ENCODE measurements at places on chromosomes 16 and 17.

- no peaks in the 10 kb centered on the region for H3K36me3 ChIP-seq
- no peaks in the 10 kb centered on the region for H3K4me1 ChIP-seq
- no peak for DNase-seq
- no peak overlapping the region for H3K4me3 ChIP-seq
- H3K27ac ChIP-seq = no peak overlapping the region
These were observed 98.4 kb downstream of the MAP2K6 start for GRCh38 chr17:69512946-69513345.

- H3K36me3 ChIP-seq = no peaks in the 10 kb centered on the region
- H3K27ac ChIP-seq = no peak overlapping the region
- H3K4me3 ChIP-seq = no peak overlapping the region
These were observed 7.2 kb upstream of the NDRG4 start for GRCh38 chr16:58492735-58493134.

DNA sequence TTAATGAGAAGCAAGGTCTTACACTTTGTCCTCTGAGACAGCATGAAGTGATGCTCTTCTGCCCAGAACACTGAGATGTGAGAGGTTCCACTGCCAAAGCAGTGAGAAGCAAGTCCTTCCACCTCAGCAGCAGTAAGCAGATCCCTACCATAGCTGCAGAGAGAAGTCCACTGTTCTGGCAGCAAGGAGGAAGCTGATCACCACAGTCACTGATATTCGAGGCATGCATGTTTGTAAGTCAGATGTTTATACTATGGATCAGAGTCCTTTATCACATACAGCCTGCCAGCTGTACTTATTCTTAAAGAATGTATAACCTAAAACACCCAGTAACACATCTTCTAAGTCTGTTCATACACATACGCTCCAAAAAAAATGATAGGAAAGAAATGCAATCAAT, 18.2 kb upstream of the METTL2A start:
- H3K4me1 ChIP-seq = peaks cover 1% of the 10 kb centered on the region
- no peaks in the 10 kb centered on the region for H3K36me3 ChIP-seq
- no peak overlapping the region for H3K27ac ChIP-seq
- DNase-seq = peak; percentile 53

- no peak for DNase-seq
- H3K36me3 ChIP-seq = peaks cover 32% of the 10 kb centered on the region
- H3K4me3 ChIP-seq = no peak overlapping the region
- no peaks in the 10 kb centered on the region for H3K27me3 ChIP-seq
- peaks cover 3% of the 10 kb centered on the region for H3K4me1 ChIP-seq
These were observed 2.4 kb downstream of the SPSB3 start for GRCh38 chr16:1779741-1780676.

GRCh38 chr17:76840884-76841775, 27.1 kb upstream of the MGAT5B start:
- DNase-seq = no peak
- no peaks in the 10 kb centered on the region for H3K36me3 ChIP-seq
- no peak overlapping the region for H3K27ac ChIP-seq
- peaks cover 44% of the 10 kb centered on the region for H3K27me3 ChIP-seq

DNA sequence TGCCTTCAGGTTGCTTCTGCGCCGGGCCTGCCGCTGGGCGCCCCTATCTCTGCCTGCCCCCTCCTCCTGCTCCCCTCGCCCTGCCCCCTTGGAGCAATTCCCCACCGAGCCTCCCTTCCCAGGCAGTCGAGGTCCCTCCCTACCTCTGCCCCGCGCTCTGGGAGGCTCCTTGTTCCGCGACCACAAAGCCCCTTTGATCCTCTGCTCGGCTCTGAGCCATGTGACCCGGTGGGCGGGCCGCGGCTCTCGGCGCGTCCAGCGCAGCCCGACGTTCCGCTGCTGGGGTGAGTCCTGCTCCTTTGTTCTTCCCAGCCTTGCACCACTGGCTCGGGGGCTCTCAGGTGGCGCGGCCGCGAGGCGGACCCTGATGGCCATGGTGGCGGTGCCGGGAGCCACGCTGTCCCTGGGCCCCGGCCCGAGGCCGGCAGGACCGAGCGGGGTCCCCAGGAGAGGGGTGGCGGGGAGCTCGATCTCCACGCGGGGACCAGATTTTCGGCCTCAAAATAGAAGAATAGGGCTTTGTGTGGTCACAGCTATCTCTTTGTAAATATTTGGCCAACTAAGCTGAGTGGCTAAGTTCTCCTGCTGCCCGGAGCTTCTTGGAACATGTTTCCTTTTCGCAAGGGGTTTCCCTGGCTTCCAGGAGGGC, 310.6 kb downstream of the SEC14L1 start:
- peak overlapping the region; percentile 80 for H3K27ac ChIP-seq
- peak overlapping the region; percentile 39 for H3K4me3 ChIP-seq

DNA sequence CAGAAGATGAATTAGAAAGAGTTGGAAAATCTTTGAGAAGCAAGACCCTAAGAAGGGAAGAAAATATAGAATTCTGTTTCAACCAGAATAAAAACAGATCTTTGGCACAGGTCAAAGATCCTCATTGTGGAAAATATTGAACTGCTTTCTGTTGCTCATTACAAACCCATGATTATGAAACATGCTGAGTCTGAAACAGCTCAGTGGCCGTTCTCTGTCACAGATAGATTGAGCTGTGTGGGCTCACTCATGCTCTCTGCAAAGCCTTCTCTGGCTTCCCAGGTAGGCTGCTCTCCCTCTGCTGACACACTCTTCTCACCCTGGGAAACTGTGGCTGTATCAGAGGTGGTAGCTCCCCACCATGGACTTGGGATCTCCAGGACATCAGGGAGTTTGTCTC, 3.4 kb upstream of the KRT38 start:
- no peak overlapping the region for H3K27ac ChIP-seq
- DNase-seq = peak; percentile 28
- no peaks in the 10 kb centered on the region for H3K36me3 ChIP-seq

GRCh38 chr16:69410219-69410990, 14.0 kb upstream of the CYB5B start:
- H3K36me3 ChIP-seq = no peaks in the 10 kb centered on the region
- H3K27me3 ChIP-seq = no peaks in the 10 kb centered on the region
- peaks cover 2% of the 10 kb centered on the region for H3K4me1 ChIP-seq
- peak overlapping the region; percentile 50 for H3K27ac ChIP-seq
- DNase-seq = peak; percentile 83

DNA sequence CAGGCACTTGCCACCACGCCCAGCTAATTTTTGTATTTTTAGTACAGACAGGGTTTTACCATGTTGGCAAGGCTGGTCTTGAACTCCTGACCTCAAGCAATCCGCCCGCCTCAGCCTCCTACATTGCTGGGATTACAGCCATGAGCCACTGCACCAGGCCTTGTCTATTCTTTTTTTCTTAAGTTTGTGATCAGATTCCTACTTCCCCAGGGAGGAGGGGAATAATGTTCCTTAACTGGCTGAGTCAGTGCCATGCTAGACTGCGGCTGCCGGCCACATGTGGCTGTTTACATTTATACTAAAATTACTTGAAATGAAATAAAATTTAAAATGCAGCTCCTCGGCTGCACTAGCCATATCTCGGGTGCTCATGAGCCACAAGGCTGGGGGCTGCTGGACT, 27.8 kb upstream of the USP36 start:
- H3K4me3 ChIP-seq = no peak overlapping the region
- no peaks in the 10 kb centered on the region for H3K27me3 ChIP-seq
- peaks cover 13% of the 10 kb centered on the region for H3K4me1 ChIP-seq
- peak overlapping the region; percentile 2 for H3K27ac ChIP-seq

- H3K36me3 ChIP-seq = no peaks in the 10 kb centered on the region
- no peak for DNase-seq
- no peak overlapping the region for H3K27ac ChIP-seq
- no peak overlapping the region for H3K4me3 ChIP-seq
These were observed 143.1 kb downstream of the CDH13 start for GRCh38 chr16:82769845-82770244.

GRCh38 chr16:30147843-30148510, 25.0 kb upstream of the MAPK3 start:
- H3K4me1 ChIP-seq = no peaks in the 10 kb centered on the region
- no peak overlapping the region for H3K4me3 ChIP-seq
- no peak for DNase-seq
- H3K27ac ChIP-seq = no peak overlapping the region

DNA sequence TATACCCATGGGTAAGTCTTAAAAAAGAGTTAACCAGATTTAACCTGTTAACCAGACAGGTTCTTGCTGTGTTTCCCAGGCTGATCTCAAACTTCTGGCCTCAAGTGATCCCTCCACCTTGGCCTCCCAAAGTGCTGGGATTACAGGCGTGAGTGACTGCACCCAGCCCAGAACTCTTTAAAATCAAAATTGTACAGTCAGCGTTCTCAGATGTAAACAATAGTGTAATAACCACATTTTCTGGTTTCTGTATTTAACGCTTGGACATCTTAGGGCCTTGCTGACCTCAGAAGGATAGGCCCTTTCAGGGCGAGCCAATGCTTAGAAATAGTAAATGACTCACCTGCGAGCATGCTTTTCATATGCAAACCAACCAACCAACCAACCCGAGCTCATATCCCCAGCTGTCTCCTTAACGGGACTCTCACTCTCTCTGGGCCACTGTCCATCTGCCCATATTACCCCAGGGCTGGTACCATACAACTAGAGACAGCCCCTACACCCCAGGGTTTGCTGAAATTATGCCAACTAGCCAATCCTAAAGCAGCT, 415.0 kb upstream of the XYLT1 start:
- no peak overlapping the region for H3K4me3 ChIP-seq
- no peaks in the 10 kb centered on the region for H3K4me1 ChIP-seq
- no peak overlapping the region for H3K27ac ChIP-seq
- H3K36me3 ChIP-seq = no peaks in the 10 kb centered on the region
- no peak for DNase-seq

GRCh38 chr17:36707904-36708303, 106.5 kb downstream of the MRM1 start:
- no peaks in the 10 kb centered on the region for H3K36me3 ChIP-seq
- H3K27me3 ChIP-seq = peaks cover 13% of the 10 kb centered on the region
- no peak for DNase-seq
- H3K27ac ChIP-seq = no peak overlapping the region
- no peak overlapping the region for H3K4me3 ChIP-seq

GRCh38 chr17:38713456-38714075, 8.5 kb downstream of the MLLT6 start:
- DNase-seq = no peak
- no peak overlapping the region for H3K4me3 ChIP-seq
- H3K27me3 ChIP-seq = no peaks in the 10 kb centered on the region

GRCh38 chr17:39069114-39069756, 82.2 kb downstream of the PLXDC1 start:
- no peak overlapping the region for H3K4me3 ChIP-seq
- H3K4me1 ChIP-seq = peaks cover 6% of the 10 kb centered on the region
- peaks cover 29% of the 10 kb centered on the region for H3K27me3 ChIP-seq
- DNase-seq = peak; percentile 54
- no peaks in the 10 kb centered on the region for H3K36me3 ChIP-seq

DNA sequence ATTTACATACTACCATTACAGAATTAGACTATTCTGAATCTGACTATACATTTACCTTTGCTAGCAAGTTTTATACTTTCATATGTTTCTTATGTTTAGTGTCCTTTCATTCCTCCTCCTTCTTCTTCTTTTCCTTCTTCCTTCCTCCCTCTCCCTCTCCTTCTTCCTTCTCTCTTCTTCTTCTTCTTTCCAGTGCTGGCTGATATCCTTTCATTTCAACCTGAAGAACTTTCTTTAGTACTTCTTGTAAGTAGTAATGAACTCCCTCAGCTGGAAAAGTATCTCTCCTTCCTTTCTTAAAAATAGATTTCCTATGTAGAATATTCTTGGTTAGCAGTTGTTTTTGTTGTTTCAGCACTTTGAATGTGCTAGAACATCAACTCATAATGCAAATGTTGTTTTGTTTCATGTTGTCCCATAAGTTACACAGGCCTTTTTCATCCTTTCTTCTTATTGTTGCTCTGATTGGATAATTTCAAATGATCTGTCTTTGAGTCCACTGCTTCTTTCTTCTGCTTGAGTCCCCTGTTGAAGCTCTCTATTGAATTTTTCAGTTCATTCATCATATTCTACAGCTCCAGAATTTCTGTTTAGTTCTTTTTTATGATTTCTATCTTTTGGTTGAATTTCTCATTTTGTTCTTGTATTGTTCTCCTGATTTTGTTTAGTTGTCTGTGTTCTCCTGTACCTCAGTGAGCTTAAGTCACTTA, 15.1 kb upstream of the TBX4 start:
- peaks cover 11% of the 10 kb centered on the region for H3K27me3 ChIP-seq
- no peak overlapping the region for H3K4me3 ChIP-seq
- DNase-seq = no peak
- no peaks in the 10 kb centered on the region for H3K36me3 ChIP-seq
- no peaks in the 10 kb centered on the region for H3K4me1 ChIP-seq
- no peak overlapping the region for H3K27ac ChIP-seq

DNA sequence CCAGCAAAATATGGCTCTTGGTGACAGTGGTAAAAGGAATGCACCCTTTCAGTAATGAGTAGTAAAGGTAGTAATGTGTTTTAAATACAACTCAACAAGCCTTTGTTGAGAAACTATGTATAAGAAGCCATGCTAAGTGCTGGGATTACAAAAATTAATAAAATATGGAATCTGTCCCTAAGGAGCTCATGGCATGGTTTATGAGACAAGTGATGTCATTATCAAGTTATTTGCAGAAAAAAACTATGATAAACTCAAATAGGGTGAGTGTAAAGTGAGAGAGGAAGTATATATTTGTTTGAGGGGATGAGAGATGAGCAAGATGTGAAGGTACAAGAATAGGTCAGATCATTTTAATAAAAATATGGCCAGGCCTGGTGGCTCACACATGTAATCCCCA, 76.9 kb downstream of the NF1 start:
- no peak overlapping the region for H3K4me3 ChIP-seq
- 0 out of 2 replicates have a peak, but pooled peaks cover 3% of the 10 kb centered on the region for H3K4me1 ChIP-seq
- no peaks in the 10 kb centered on the region for H3K27me3 ChIP-seq
- DNase-seq = peak; percentile 50
- peaks cover 3% of the 10 kb centered on the region for H3K36me3 ChIP-seq
- no peak overlapping the region for H3K27ac ChIP-seq

- peaks cover 1% of the 10 kb centered on the region for H3K27me3 ChIP-seq
- no peaks in the 10 kb centered on the region for H3K4me1 ChIP-seq
- H3K27ac ChIP-seq = no peak overlapping the region
- H3K4me3 ChIP-seq = no peak overlapping the region
These were observed 7.7 kb upstream of the PECAM1 start for GRCh38 chr17:64398320-64398719.

- DNase-seq = peak; percentile 89
- H3K36me3 ChIP-seq = no peaks in the 10 kb centered on the region
- H3K27ac ChIP-seq = no peak overlapping the region
- H3K27me3 ChIP-seq = no peaks in the 10 kb centered on the region
These were observed 53.0 kb downstream of the GPRC5B start for GRCh38 chr16:19831678-19832077.

- H3K36me3 ChIP-seq = no peaks in the 10 kb centered on the region
- H3K27ac ChIP-seq = no peak overlapping the region
- no peak for DNase-seq
- H3K4me1 ChIP-seq = no peaks in the 10 kb centered on the region
- H3K27me3 ChIP-seq = peaks cover 6% of the 10 kb centered on the region
- H3K4me3 ChIP-seq = no peak overlapping the region
These were observed 11.0 kb downstream of the EMC6 start for GRCh38 chr17:3679531-3680126.

Data from IMR-90 (cell line).